ENCODE measurements at places on chromosomes 5 and 9.

DNA sequence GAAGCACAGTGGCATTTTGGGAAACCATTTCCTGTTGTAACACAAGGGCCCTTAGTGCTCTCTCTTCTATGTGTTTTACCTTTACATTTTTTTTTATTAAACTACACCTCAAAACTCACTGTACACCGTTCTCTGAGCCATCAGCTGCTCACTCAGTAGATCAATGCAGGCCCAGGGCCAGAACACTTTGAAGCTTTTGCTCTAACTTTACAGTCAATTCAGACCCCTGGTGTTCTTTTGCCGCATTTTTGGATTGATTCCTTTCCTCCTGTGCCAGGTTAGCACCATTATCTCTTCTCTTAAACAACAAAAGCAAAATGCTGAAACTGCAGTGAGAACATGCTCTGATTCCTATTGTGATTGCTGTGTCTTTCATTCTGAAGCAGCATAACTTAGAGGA, 269.8 kb upstream of the RGMB start:
- no peak for DNase-seq

DNA sequence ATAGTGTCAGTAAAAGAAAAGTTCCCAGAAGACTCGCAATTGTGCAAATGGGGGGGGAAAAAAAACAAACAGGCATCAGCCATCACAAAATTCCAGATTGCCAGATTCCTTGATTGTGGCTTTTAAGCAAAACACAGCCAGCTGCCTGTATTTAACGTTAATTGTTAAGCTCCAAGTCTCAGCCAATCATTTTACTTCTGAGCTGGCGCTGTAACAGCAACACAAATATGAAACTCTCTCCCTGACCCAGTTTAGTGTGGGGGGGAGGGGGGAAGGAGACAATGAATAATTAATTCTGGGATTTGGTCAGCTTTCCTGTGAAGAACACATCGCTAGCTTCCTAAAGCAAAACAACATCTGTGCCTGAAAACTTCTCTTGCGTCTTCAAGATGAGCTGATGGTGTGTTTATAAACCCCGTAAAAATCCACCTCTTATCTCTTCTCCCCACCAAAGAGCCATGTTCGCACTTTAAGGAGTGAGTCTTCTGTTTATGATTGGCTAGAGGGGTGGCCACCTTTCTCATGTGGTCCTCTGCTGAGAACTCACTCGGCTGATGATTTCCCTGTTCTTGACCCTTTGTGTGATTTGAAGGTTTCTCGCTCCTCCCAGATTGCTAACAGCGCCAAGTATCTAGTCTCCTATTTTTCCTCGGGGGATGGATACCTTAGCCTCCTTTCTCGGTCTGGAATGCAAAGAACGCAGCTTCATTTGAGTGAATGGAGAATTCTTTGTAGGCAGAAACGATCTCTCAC, 160.2 kb upstream of the DAPK1 start:
- DNase-seq = peak; percentile 23

DNA sequence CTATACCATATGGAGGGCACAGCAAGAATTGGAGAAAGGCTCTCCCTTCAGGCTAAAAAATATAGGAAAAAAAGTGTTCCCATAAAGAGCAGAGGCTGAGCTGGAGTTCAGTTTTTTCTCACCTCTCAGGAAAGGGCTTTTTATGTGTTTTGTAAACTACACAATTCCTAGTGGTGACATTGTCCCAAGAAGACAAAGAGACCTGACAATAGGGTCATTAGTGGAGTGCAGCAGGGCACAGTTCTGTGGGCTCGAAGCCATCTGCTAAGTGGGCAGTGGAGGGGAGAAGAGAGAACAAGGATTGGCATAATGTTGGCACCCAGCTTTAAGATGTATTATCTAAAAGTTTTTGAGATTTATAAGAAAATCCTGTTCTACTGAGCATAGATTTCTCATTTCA, 162.5 kb downstream of the HCN1 start:
- no peak for DNase-seq

DNA sequence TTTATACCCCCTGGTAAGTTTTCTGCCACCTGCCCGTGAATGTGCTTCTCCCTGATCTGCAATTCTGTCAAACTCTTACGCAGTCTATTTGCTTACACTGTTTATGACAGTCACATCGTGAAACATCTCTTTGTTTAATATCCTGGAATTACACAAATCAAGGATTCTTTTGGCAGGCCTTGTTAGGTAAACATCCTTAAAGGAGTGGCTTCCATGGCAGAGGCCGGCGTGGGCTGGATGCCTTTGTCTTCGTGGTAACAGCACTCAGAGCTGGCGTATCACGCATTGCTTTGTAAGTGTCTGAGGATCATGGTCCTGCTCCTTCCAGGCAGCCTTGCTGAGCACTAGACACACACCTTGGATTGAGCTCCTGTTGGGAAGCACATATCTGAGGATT, 145.7 kb downstream of the IRX1 start:
- DNase-seq = no peak

DNA sequence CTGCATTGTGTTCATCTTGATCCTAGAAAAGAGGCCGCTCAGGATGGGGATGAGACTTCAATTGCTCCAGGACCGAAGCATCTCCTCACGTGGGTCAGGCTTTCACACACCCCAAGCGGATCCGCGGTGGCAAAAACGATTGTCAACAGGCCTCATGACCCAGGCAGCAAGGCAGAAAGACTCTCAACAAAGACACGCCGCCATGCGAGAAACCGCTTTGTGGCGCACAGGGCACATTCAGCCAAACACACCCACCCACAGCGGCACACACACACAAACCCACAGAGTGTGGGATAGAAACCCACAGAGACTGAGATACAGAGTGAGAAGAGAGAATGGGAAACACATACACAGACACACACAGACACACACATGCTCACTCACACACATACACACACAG, 483.4 kb downstream of the SPATA31A7 start:
- DNase-seq = no peak

DNA sequence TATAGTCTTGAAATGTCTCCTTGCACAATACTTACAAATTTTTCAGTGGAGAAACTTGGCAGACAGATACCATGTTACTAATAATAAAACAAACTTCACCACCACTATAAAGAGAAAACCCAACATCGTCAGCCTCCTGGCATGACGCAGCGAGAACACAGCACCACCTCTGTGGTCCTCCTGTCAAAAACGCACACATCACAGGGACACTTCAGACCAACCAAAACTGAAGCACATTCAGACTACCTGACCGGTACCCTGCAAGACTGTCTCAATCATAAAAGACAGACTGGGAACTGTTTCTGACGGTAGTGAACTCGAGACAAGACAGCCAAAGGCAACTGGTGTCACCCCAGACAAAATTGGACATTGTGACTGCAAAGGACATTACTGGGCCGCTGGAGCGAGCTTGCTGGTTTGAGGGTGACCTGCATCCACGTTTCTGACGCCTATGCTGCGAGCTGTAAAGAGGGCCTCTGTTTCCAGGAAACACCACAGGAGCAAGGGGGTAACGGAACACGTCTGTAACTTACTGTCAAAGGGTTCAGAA, 34.4 kb downstream of the NSUN2 start:
- DNase-seq = no peak

DNA sequence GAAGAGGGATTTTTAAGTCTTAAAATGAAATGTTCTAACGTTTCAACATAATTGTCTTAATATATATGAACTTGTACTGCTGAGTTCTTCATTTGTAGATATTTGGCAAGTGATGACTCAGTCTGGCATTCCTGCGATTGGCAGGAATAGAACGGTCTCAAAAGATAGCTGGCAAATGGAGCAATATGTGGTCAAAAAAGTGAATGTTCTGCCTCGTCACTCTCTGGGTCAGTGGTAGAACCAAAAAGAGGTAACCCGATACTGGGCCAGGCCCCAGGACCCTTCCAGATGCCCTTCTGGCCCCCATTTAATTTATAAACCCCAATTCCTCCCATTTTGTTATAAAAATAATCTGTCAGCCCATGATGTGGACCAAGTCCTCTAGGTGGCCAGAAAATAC, 39.2 kb downstream of the ZNF366 start:
- DNase-seq = no peak
